ENCODE measurements at places on chromosomes 1 and 21.

DNA sequence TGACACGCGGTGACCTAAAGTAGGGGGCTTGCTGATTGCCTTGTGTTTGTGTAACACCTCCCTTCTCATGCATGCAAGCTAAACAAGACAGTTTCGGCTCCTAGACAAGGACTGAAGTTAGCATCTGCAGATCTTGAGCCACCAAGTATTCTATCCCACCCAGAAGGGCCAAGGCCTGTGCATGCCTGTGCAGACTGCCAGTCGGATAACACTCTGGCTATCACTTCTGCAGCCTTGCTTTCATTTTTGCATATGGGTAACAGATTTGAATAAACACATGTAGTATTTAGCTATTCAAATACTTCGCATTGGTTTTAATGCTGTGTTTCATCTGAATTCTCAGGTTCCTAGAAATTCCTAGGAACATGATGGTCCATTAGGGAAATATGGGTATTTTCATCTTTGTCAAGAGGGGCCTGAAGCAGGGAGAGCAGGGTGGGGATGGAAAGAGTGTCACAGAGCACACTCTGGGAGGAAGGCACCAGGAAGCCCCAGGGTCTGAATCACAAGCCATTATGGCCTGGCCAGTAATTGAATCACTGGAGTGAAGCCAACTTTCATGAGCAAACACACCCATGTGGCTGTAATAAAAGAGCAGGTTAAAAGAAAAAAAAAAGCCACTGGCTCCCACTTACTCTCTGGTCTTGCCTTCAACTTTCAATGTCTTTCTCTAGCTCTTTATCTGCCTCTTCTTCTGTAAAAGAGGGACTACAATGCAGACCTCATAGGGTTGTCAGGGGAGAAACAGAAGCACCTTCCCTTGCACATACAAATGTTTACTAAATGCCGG is 28.3 kb downstream of the GADD45A start:
- DNase-seq, result no peak

- DNase-seq, result no peak
Measured at GRCh38 chr21:25895565-25896205, 160.9 kb downstream of the GABPA start.

DNA sequence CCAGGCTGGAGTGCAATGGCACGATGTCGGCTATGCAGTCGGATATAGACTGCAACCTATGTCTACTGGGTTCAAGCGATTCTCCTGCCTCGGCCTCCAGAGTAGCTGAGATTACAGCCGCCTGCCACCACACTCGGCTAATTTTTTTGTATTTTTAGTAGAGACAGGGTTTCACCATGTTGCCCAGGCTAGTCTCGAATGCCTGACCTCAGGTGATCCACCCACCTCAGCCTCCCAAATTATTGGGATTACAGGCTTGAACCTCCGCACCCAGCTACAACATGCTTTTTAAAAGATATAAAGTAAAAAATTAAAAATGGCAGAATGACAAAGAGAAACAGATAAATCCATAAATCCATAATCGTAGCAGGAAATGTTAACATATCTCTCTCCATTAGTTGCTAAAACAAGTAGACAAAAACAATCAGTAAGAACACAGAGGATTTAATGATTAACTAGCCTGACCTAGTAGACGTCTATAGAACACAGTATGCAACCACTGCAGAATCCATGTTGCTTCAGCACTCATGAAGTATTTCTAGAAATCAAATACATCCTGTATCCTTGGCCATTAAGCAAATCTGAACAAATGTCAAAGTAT is 59.9 kb upstream of the SPOCD1 start:
- no peak for DNase-seq

GRCh38 chr1:17419626-17420328 is 19.7 kb downstream of the RCC2 start:
- DNase-seq, result no peak

GRCh38 chr1:204087181-204087892 is 14.4 kb downstream of the SOX13 start:
- no peak for DNase-seq

DNA sequence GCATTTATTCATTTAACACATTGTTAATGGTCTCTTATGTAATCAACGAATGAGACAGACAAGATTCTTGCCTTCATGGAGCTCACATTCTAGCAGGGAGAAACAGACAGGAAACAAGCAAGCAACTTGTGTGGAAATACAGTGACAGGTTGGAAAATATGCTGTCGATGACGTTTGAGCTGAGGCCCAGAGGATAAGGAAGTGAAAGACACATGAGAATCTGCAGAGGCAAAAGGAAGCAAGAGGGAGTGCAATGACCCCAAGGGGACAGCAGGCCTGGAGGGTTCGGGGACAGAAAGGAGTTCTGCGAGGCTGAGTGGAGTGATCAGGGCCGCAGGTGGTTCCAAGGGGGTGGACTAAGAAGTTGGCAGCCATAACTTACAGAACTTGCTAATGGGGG is 60.6 kb upstream of the AKT3 start:
- DNase-seq, result no peak

GRCh38 chr1:109373126-109373525 is 24.6 kb downstream of the SORT1 start:
- DNase-seq, result no peak

DNA sequence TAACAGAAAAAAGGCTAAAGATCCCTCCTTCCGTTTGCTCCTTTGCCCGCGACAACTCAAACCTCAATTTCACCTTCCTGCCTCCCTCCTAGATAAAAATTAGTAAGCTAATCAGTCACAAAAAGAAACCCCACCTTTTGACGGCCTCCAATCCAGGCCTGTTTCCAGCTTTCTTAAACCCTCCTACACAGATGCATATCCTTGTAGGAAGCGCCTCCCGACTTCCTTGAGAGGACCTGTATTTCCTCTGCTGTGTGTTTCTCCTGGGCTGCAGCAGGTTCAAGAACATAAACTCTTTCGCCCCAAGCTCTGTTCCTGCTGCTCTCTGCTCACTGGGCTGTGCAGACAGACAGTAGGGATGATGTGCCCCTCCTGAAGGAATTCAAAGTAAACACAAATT is 168.8 kb downstream of the CYYR1 start:
- DNase-seq, result no peak

DNA sequence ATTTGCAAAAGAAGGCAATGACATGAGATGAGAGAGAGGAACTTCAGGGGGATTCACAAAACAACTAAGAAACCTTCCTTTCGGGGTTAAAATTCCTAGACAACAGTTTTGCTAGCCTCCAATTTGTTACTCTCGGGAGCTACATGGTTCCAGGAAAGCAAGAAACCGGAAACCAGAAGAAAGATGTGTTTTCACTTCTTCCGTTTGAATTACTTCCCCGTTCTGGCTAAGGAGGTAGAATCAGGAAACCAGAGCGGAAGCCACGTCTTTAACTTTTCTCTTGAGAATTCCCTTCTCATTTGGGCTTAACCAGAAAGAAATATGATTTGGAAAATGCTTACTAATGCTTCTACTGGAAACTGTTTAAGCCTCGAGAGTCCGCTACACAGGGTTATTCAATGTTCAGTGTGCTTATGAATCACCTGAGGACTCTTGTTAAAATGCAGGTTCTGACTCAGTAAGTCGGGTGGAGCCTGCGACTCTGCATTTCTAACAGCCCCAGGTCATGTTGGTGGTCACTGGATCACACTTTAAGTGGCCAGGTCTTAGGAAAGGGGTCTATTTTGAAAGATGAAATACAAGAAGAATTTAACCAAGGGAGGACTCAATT is 43.5 kb upstream of the MCOLN3 start:
- no peak for DNase-seq

GRCh38 chr21:25507522-25507921 is 99.8 kb downstream of the MRPL39 start:
- DNase-seq, result no peak

DNA sequence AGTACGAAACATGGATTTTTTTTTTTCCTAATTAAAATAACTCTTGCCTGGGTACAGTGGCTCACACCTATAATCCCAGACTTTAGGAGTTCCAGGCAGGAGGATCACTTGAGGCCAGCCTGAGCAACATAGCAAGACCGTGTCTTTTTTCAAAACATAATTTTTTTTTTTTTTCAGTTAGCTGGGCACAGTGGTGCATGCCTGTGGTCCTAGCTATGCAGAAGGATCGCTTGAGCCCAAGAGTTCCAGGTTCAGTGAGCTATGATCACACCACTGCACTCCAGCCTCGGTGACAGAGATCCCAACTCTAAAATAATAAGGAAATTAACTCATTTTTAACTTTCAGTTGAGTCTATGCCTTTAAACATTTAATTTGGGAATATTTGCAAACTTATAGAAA is 170.1 kb downstream of the NEK7 start:
- no peak for DNase-seq

- DNase-seq, result no peak
Measured at GRCh38 chr1:15538771-15539170, 12.1 kb downstream of the DNAJC16 start.

GRCh38 chr1:29365906-29366670 is 129.8 kb downstream of the PTPRU start:
- DNase-seq, result no peak

GRCh38 chr1:12415038-12415466 is 185.2 kb downstream of the VPS13D start:
- no peak for DNase-seq

- DNase-seq, result no peak
Measured at GRCh38 chr1:96978444-96978843, 256.9 kb downstream of the PTBP2 start.

- no peak for DNase-seq
Measured at GRCh38 chr1:181499825-181500224, 16.5 kb downstream of the CACNA1E start.

DNA sequence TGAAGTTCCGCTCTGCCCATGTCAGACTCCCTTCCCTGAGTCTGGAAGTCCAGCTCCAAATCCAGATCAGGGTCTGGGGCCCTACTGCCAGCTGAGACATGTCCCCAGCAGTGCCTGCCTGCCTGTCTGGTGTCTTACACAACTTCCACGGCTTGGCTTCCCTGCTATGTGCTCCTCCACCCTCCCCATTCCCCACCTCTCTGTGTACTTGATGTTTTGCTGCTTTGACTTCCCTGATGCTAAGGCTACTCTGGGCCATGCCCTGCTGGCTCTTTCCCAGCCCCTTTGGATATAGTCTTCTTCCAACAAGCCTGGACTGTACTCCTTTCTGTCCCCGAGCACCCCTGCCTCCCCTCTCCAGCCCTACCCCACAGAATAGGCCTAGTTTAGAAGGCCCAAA is 7.3 kb downstream of the GJA5 start:
- no peak for DNase-seq

- DNase-seq, result no peak
Measured at GRCh38 chr1:85275701-85276214, 674 bp downstream of the BCL10 start.

DNA sequence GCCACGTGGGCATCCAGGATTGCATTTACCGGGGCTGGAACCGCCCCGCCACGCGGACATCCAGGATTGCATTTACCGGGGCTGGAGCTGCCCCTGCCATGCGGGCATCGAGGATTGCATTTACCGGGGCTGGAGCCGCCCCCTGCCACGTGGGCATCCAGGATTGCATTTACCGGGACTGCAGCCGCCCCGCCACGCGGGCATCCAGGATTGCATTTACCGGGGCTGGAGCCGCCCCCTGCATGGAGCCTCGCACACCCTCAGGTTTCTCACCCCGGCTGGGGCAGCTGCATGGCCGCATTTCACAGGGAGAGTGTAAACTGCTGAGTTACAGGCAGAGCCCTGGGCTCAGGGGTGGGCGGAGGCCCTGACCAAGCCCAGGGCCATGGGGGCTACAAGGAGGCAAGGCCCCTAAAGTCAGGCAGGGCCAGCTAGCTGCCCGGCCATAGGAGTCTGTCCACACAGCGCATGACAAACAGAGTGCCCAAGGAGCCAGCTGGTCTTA is 166.8 kb upstream of the ARHGEF16 start:
- DNase-seq, result no peak

- no peak for DNase-seq
Measured at GRCh38 chr1:244089561-244089960, 38.5 kb downstream of the ZBTB18 start.
